ENCODE measurements at places on chromosomes 12 and 14.

DNA sequence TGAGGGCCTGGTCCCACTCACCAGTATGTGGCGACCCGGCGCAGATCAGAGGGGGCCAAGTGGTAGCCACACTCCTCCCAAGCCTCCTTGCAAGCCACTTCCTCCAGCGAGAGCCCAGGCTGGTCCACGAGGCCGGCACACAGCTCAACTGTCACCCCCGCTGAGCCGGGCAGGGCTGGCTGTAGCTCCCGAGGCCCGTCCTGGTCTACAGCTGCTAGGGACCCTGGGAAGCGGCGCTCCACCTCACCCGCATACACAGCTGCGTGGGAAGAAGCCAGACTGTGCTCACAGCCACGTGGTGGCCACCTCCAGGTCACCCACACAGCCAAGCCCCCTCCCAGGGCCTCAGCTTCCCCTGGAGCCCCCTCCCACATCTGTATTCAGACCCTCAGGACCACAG is 4.6 kb downstream of the NUDT14 start:
- no peak for DNase-seq

- DNase-seq, result peak; percentile 68
Observed at GRCh38 chr14:74913986-74914573, 9.0 kb downstream of the RPS6KL1 start.

GRCh38 chr12:104057771-104058197 is 6.5 kb upstream of the HCFC2 start:
- DNase-seq, result peak; percentile 22

GRCh38 chr12:96571101-96571862 is 81.9 kb downstream of the CFAP54 start:
- no peak for DNase-seq

- no peak for DNase-seq
Observed at GRCh38 chr12:124416516-124417395, 121.9 kb downstream of the RFLNA start.

DNA sequence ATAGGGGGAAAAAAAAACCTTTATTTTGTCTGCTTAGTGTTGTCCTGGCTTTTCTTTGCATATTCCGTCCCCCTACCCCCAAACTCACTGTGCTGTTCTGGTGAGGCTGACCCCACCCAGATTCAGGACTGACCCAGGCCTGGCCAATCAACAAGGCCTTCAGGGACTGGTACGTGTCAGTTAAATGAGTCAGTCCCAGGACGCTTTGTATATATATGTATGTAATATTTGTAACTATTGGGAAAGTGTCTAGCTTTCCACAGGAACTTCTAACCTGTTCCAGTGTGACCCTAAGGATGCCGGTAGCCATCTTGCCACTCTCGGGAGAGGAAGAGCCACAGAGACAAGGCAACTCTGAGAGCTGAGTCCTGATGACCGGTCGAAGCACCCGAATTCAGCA is 107.4 kb downstream of the VCPKMT start:
- DNase-seq, result no peak

GRCh38 chr12:78192979-78193378 is 362.3 kb downstream of the NAV3 start:
- peak; percentile 61 for DNase-seq

- DNase-seq, result no peak
Observed at GRCh38 chr12:42234970-42235369, 3.1 kb downstream of the YAF2 start.

DNA sequence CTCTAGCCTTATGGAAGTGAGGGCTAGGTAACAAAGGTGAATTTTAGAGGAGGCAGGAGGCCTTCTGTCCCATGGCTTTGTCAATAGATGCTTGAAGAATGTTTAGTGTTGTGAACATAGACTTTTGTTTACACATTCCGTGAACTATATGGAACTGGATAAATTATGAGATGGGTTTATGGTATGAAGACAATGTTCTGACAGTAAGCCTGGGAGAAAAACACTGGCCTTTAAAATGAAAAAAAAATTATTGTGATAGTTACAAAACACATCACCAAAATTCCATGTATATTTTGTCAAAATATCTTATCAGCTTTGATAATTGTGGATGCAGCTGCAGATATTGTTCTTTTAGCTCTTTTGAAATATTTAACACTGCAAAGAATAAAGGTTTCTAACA is 251.5 kb upstream of the DCN start:
- DNase-seq, result no peak

GRCh38 chr14:103186909-103187586 is 63.8 kb downstream of the TNFAIP2 start:
- no peak for DNase-seq

DNA sequence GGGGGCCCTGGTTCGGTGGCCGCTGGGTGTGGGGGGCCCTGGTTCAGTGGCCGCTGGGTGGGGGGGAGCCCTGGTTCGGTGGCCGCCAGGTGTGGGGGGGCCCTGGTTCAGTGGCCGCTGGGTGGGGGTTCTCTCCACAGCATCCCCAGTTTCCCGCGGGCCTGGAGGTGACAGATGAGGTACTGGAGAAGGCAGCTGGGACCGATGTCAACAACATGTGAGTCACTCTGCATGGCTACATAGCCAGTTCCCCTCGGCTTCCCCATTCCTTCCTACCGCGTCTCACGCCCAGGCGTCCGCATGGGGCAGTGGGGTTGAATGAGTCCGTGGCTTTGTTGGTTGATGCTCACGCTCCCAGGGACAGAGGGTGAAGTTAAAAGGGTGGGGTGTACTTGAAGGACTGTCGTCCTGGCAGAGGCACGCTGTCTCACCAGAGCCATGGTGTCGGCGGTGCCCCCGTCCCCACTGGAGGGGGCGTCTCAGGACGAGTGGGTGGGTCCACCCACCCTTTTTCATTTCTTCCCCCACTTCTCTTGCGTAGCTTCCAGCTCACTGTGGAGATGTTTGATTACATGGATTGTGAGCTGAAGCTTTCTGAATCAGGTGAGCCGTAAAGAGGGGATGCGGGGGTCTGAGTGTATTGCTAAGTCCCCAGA is 15.6 kb downstream of the HIP1R start:
- peak; percentile 31 for DNase-seq

DNA sequence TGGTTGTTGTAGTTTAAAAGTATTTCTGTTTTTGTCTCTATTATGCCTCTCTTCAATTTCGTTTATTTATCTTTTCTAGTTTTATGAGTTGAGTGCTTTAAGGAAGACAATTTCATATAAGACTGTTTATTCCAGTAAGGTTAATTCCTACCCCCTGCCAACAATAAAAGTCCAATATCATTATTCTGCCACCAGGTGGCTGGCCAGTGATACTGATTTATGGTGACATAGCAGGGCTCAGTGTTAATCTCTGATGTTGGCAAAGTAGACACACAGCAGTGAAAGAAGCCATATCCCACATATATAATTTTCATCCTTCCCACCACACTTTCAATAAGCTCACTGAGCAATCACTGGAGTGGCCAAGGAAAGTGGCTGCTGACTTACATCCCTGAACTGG is 69.0 kb upstream of the BMP4 start:
- DNase-seq, result no peak

DNA sequence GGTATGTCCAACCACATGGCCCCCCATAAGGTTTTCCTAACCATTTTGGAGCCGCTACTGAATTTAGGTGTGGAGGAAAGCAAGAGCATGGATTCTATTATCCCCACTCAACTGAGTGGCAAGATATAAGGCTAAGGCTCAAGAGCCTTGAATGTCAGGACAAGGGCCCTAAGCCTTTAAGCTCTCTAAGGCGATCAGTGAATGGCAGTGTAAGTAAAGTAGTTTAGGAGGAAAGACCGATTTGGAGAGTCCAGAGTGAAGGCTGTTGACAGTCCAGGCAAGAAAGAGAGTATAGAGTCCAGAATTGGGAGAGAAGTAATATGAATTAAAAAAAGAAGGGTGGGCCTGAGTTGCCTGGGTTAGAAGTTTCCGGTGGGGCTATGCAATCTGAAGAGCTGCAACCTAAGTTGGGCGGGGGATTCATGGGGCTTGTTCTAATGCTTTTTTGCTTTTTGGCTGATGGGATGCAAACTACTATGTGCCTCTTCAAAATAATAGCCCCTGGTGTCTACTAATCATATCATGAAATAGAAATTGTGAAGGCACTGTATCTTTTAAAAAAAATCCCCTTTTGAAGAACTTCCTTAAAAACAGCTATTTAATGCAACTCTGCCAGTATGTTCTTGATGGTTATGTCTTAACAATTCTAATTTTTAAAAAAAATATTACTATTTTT is at the start of gene SPIC:
Gene SPIC (plus strand): TSS at position 626 of the 676 bp plus-strand sequence. CDS start 1,569 bp downstream, outside the sequence.
- DNase-seq, result no peak

- no peak for DNase-seq
Observed at GRCh38 chr12:117284140-117284539, 77.3 kb downstream of the NOS1 start.

DNA sequence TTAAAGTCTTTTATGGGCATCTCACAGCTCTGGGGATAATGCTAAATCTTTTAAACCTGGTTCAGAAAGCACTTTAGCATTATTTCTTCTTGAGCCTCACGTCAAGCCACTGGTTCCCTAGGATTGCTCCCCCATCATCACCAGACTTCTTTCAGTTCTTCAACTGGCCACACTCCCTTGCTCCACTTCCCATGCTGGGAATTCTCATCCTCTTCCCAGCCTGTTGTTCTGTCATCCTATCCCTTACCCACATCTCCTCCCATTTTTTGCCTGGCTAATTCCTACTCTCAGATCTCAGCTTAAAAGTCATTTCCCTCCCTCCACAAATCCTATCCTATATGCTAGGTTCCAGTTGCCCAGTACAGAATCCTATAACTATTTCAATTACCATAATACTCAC is 14.4 kb downstream of the FERMT2 start:
- DNase-seq, result no peak

GRCh38 chr12:67155863-67156262 is 113.3 kb upstream of the CAND1 start:
- DNase-seq, result peak; percentile 49

- DNase-seq, result no peak
Observed at GRCh38 chr12:47995981-47996401, 8.3 kb downstream of the COL2A1 start.

- DNase-seq, result no peak
Observed at GRCh38 chr12:112418273-112418607, 507 bp upstream of the PTPN11 start.

DNA sequence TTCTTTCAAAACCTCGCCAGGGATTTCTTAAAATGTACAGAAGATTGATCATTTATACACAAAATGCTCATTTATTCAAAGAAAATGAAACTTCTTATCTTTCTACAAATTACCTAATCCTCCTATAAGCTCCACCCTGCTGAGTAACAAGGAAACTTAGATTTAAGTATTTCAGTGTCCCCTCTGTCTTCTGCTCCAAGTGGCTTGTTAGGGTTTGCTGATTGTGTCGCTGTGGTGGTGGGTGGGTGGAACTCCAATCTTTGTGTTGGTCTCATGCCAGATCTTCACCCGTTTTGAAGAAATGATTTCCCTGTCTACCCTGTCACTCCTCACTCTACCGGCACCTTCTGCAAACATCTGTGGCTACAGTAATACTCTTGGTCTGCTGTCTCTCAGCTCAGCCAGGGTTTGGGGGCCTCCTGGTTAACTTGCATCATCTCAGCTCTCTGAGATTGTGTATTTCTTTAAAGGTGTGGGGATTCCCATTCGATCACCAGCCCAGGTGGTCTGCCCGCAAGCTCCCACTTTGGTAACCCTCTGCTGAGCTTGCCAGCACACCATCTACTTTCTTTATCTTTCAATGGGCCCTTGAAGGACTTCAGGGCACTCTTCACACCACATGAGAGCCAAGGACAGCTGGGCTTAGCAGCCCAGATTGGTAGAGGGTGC is 73.8 kb downstream of the DRAM1 start:
- no peak for DNase-seq

DNA sequence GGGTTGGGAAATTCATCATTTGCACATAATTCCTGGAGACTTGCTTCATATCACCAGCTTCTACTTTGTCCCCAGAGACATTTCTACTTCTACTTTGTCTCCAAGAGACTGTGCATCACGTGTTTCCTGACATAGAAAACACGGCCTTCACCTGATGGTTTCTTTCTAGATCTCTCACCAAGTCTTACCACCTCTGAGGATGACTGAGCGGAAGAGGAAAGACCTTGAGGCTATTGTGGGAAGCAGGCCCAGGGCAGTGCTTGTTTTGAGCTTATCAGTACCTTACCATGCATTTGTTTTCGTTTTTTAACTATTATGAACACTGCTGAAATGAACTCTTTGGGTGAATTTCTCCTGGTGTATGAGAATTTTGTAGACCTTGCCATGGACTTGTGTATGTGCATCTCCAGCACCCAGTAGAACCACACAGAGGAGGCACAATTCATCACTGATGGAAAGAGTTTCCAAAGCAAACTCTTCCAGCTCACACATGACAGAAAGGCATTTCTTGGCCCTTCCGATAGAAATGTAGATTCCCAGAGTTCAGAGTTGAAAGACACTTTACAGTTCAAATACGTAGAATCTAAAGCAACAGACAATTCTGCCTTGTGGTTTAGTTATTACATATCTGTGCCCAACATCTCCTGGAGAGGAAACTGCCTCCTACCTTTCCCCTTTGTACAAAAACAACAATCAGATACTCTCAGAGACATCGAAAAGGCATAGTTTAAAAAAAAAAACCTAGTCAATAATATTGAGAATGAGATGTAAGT is 434.7 kb downstream of the FUT8 start:
- no peak for DNase-seq

GRCh38 chr12:1603269-1603993 is 9.1 kb upstream of the FBXL14 start:
- peak; percentile 49 for DNase-seq

GRCh38 chr14:101072531-101072930 is 169.0 kb upstream of the RTL1 start:
- no peak for DNase-seq

DNA sequence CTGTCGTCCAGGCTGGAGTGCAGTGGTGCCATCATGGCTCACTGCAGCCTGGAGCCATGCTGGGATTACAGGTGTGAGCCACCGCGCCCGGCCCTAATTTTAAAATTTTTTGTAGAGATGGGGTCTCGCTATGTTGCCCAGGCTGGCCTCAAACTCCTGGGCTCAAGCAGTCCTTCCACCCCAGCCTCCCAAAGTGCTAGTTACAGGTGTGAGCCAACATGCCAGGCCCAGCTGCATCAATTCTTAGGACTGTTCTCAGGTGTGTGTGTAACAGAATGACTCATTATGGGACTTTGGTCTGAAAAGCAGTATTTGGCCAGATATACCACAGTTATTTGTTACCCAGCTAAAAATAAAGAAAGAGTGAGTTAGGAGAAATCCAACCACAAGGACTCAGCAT is 17.4 kb downstream of the LETMD1 start:
- DNase-seq, result no peak

- no peak for DNase-seq
Observed at GRCh38 chr12:70557583-70558191, 79.5 kb downstream of the PTPRB start.

GRCh38 chr14:90905531-90905930 is 89.3 kb upstream of the TTC7B start:
- DNase-seq, result no peak

DNA sequence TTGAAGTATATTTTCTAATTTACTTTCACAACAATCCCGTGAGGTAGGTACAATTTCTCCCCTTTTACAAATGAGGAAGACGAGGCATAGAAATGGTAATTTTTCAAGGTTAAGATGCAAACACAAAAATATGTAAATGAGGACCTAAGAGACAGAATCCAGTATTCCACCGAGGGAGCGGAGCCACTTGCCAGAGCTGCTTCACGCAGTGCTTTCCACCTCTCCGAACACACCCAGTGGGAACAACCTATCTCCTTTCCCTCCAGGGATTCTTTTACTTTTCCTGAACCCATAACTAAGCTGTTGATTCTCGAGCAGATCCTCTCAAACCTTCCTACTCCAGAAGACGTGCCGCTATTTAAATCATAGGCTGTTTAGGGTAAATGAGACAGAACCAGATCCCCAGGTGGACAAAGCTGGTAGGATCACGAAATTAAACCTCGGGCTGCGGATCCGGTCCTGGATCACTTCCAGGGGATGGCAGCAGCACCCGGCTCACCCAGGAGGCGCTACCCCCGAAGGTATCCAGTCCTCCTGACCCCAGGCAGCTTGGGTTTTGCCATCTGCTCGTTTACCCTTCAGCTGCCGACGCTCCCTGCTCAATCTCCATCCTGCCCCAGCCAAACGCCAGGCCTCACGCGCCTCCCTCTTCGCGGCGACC is 1.5 kb downstream of the DDHD1 start:
- peak; percentile 38 for DNase-seq

Data from fibroblast of skin of right quadriceps (primary cell).